A549 treated with CORT108297 at 1 μM for 4 hours (cell line): ENCODE measurements at places on chromosomes 6 and 20. TPM values are rescaled to one million over a fixed set of nuclear protein-coding genes. Genes with fewer than 3 reads are reported as not detected.

The MDFI gene
- total RNA-seq = 0.48 to 0.95 TPM (median 0.76 TPM) in 5 replicates

The JPH2 gene
- total RNA-seq = 1.1 to 1.8 TPM (median 1.5 TPM) in 5 replicates

The BPIFB1 gene
- 0.07 to 0.22 TPM (median 0.14 TPM) in 3 of 5 replicates, not detected in the others for total RNA-seq

The CGA gene
- total RNA-seq = 0.09 to 0.22 TPM (median 0.20 TPM) in 4 of 5 replicates, not detected in the other
